ENCODE measurements at places on chromosomes 16 and 17.

DNA sequence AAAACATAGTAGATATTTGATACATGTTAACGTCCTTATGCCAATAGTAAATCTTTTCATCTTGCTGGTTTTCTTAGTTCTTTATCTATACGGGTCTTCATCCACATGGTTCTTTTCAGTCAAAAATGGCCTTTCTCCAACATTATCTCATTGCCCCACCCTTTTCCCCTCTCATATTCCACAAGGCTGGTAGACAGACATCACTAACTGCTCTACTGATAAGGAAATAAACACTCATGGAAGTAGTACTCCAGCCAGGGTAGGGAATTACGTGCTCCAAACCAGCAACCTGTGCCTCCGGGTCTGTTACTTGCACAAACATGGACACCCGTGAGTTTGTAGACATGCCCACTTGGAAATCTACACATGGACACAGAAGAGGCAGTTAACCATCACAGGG, 141.4 kb downstream of the XYLT1 start:
- DNase-seq: no peak

DNA sequence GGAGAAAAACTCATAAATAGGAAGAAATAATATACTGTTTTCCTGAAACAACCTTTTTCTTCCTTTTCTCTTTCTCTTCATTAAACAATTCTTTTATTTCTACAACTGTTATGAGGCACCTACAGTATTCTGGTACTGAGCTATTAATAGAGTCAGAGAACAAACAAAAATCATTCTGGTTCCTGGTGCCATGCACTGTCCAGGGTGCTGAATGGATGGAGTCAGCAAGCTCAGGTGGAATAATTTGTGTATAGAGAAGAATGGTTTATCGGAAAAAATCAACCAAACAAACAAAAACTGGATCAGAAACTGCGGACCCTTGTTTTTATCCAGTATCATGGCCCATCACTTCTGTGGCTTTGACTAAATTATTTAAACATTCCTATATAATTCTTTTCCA, 430.3 kb upstream of the GOT2 start:
- DNase-seq: no peak

GRCh38 chr17:35087731-35088355, 24.3 kb upstream of the RFFL start:
- DNase-seq: no peak

GRCh38 chr17:56594320-56595107, 1.0 kb downstream of the NOG start:
- no peak for DNase-seq

GRCh38 chr17:19531780-19532501, 1.7 kb upstream of the SLC47A1 start:
- no peak for DNase-seq

- DNase-seq: no peak
These were observed 7.4 kb upstream of the OR1A2 start for GRCh38 chr17:3189961-3190360.

GRCh38 chr16:22901563-22901962, 87.6 kb downstream of the HS3ST2 start:
- no peak for DNase-seq

- DNase-seq: no peak
These were observed 150.8 kb downstream of the CYB561 start for GRCh38 chr17:63295288-63295687.

DNA sequence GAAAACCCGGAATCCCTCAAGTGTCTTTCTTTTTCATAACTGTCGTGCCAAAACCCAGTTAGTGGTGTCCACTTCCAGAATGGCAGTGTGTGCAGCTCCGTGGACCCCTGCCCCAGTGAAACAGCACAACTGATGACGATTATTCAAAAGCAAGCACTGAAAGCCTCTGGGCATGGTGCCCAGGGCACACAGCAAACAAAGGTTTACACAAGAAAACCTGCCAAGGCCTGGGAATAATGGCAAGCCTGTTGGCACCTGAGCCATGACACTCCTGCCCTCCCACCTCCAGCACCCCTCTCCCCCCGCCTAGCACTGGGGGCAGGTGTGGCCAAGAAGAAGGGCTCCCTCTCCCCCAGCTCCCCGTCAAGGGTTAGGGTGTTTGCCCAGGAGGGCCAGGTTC, 2.8 kb downstream of the PKMYT1 start:
- DNase-seq: no peak

DNA sequence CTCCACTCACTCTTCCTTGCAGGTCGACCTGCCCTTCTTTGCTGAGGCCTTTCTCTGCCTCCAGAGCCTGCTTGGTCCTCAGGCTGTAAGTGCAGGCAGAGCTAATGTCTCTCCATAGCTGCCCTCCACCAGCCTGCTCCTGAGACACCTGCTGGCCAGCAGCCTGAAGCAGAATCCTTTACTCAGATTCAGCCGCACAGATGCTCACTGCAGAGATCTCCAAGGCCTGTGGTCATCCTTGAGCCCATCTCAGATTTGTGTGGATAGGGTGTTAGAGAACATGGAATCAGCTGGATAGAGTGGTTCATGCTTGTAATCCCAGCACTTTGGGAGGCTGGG, 11.5 kb downstream of the DEXI start:
- no peak for DNase-seq

- no peak for DNase-seq
These were observed 39.0 kb upstream of the AKAP1 start for GRCh38 chr17:57045868-57046704.

DNA sequence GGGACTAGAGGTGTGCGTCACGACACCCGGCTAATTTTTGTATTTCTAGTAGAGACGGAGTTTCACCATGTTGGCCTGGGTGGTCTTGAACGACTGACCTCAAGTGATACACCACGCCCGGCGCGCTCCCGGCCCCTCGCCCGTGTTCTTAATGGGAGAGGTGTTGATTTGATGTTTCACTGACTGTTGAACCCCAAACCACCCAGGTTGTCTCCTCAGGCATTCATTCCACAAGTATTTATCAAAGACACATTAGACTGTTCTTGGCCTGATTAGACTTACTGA, 1.4 kb downstream of the CENPN start:
- DNase-seq: no peak

- no peak for DNase-seq
These were observed 121.0 kb upstream of the IRX3 start for GRCh38 chr16:54407596-54407995.

GRCh38 chr17:74163836-74164235, 39.6 kb upstream of the RPL38 start:
- DNase-seq: no peak

DNA sequence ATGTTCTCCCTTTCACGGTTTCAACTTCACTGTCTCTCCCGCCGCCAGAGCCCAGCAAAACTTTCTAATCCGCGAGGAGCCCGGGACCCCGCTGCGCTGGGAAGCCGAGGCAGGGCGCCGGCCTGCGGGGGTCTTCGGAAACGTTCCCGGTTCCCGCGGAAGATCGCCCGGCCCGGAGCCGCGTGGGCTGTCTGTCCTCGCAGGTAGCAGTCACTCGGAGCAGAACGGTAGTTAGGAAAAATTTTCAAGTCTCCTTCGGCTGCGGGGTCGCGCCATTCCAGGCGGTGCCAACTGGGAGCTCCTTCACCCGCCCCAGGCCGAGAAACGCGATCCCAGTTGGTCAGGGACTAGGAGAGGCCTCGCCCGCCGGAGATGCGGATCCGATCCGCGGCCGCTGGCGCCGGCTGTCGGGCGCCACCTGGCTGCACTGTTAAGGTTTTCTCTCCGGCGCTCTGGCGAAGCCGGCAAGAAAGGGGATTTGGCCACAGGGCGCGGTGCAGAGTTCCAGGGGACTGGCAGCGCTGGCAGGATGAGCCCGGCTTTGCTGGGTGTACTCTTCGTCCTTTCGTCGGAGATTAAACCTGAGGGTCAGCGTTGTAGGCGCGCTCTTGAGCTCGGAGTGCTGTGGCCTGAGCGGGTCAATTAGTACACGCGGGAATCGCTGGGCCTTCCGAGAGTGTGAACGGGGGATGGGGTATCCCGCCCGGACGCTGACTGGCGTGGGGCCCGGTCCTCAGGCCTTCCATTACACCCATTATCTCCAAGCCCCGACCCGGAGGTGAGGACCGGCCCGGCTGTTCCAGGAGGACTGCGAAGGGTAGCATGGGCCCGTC, 135.4 kb downstream of the KCNJ12 start:
- DNase-seq: no peak

GRCh38 chr16:53415504-53415903, 18.8 kb upstream of the RBL2 start:
- no peak for DNase-seq

DNA sequence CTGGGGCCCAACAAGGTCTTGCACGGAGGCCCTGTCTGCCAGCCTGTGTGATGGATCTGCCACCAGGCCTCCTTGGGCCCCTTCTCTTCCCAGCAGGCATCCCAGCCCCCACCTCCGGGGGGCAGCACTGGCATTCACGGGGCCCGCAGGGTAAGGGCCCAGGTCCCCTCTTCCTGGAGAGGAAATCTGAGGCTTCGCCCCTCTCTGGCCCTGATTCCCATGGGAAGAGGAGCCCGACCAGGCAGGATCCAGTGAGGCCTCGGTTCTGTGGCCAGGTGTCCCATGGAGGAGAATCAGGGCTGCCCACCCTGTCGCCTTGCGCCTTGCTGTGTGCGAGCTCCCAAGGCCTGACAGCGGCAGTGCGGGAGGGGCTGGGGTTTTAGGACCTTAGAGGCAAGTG, 48.4 kb downstream of the PDPK1 start:
- no peak for DNase-seq

GRCh38 chr17:74764751-74765286, 11.3 kb downstream of the NAT9 start:
- DNase-seq: no peak

DNA sequence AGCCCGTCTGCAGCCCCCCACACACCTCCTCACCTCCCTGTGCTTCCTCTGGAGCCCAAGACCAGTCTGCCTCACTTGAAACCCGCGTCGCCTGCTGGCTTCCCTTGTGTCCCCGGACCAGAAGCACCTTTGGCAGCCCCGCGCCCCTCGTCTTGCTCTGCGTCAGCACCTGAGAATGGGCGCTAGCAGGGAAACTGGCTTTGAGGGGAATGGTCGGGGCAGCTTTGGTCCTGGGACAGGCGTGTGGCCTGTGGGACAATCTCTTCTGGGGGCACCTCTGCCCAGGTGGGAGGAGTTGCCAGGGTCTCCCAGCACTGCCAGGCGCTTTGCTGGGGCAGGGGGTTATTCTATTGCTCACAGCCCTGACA, 3.6 kb upstream of the MAFG start:
- no peak for DNase-seq

- DNase-seq: no peak
These were observed 27.2 kb downstream of the ARHGAP27 start for GRCh38 chr17:45405250-45406086.

GRCh38 chr16:85231959-85232358, 119.7 kb upstream of the CIBAR2 start:
- no peak for DNase-seq
